ENCODE measurements at places on chromosomes 11 and 22.

DNA sequence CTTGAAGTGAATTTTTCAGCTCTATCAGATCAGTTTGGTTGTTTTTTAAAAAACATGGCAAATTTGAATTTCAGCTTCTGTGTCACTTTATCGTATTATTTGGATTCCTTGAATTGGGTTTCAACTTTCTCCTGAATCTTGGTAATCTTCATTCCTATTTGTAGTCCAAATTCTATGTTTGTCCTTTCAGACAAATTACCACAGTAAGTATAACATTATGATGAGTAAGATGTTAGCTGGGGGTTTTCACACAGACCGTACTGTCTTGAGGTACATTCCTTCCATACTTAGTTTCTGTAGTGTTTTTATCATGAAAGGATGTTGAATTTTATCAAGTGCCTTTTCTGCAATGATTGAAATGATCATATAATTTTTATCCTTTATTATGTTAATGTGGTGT is 28.0 kb downstream of the OR5B17 start:
- DNase-seq: no peak

DNA sequence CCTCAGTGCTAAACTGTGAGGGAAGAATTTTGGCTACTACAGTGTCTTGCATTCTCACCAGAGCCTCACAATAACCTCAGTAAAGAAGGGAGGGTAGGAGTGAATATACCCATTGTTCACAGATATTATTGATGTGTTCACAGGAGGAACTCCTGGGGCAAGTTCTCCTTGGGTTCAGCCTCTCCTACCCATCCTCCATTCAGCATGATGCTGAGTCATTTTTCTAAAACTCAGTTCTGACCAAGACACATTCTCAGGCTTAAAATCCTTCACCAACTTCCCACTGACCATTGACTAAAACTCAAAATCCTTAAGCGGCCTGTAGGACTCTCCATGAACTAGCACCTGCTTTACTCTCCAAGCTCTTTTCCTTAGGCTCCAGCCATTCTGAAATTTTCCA is 48.7 kb downstream of the SYTL2 start:
- DNase-seq: no peak

GRCh38 chr22:46661221-46661851 is 41.1 kb downstream of the GRAMD4 start:
- no peak for DNase-seq

DNA sequence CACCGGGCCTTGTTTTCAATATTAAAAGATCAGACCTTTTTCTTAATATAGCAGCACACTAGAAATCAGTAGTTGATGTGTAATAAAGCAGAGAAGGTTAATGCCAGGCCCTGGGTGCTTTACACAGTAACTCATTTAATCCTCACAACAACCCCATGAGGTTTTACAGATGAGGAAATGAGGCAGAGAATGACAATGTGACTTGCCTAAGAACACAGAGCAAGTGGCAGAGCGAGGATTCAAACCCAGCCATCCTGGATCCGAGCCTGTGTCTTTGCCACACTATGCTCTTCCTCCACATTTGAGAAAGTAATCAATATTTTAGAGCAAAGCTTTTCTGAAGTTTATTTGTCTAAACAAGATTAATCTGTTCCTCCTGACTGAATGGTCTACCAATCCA is 7.2 kb downstream of the JAML start:
- DNase-seq: no peak

- DNase-seq: no peak
Measured at GRCh38 chr11:118528511-118528910, 1.2 kb downstream of the TTC36 start.

DNA sequence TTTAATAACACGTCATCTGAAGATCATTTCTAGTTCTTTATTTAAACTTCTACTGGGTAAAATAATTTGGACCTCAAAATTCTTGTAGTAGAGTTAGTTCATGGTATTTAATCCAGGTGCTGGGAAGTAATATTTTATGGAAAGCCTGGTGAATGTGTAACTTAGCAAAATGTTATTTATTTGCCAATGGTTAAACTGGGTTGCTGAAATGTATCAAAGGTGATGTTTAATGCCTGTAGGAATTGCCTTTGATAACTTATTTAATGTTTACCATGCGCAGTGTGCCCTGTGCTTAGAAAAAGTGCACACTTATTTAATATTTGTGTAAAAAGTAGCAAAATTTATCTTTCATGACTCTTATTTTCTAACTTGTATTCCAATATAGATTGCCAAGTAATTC is 11.2 kb downstream of the OR5M11 start:
- DNase-seq: no peak

GRCh38 chr11:95595973-95596489 is 193.6 kb downstream of the FAM76B start:
- DNase-seq: no peak

DNA sequence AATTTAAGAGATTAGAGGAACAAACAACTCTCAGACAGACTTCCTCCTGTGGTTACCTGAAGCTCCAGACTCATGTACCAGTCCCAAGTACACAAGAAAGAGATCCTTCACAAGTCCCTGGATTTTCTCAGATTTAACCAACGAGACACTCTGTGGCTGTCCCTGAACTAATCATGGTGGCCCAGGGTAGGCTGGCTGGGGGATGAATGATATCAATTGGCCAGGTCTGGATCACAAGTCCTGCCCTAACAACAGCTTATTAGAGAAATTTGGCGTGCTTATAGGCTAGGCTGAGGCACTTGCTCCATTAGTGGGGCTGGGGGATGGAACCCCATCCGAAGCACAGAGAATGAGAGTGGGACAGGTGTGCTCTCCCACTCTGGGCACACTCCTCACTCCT is 22.1 kb downstream of the HEPHL1 start:
- no peak for DNase-seq

- no peak for DNase-seq
Measured at GRCh38 chr11:86784241-86784681, 16.1 kb upstream of the PRSS23 start.

GRCh38 chr22:24706732-24707469 is 67.6 kb downstream of the PIWIL3 start:
- DNase-seq: no peak

DNA sequence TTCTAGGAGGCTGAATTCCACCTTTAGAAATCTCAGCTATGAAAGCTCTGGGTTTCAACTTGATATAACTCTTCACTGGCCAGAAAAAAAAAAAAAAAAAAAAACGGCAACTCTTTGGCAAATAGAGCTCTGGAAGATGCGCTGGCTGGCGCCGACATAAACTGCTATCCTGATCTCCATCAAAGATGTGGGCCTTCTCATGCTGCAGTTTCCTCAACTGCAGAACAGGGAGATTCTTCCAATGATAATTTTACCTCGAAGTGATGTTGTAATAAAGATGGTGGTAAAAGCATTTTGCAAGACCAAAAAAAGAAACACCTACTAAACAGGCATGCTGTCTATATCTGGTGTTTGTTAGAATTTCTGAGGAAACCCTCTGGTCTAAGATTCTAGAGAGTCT is 20.3 kb downstream of the FLI1 start:
- no peak for DNase-seq

DNA sequence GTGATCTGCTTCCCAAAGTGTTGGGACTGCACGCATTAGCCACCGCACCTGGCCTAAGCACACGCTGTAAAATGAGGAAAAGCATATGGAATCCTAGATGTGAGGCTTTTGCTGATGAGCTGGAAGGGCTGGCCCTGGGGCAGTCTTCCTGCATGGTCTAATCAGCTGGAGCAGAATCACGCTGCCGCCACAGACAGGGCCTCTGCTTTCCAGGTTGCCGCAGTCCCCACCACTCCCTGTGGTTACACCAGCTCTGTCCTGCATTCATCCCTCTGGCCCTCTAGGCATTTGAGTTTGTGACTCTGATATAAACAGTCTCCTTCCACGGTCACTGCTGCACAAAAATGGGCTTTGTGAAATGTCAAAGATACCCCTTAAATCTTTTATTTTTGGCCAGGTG is 17.1 kb downstream of the RPS6KA4 start:
- DNase-seq: no peak

- DNase-seq: no peak
Measured at GRCh38 chr11:63986932-63987513, 785 bp downstream of the OTUB1 start.

DNA sequence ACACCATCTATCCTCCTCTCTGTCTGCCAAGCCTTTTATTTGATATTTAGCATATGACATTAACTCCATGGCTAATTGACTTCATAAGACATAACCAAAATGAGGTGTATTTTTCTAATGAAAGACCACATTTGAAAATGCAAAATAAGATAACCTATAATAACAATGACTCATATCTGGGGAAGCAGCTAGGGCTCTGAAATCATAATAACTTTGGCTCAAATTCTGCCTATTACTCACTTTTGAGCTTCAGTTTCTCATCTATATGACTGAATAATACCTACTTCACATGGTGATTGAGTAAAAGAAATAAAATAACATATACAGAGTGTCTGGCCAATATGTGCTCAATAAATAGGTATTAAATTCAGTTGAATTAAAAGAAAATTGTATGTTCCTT is 1419.8 kb upstream of the TENM4 start:
- no peak for DNase-seq

DNA sequence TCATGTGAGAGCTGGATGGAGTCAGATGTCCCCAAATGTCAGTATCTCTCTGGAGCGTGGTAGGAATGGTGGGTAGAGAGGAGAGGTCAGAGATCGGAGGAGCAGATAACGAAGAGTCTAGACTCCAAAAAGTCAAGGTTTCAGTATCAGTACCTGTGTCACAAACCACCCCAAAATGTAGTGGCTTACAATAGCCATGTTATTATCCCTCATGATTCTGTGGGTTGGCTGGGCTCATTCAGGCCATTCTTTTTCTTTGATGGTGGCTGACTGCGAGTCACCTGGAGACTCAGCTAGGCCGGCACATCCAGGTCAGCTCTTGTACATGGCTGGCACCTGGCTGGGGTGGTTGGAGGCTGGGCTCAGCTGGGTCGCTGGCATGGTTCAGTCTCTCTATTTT is 7.3 kb upstream of the SSTR3 start:
- DNase-seq: no peak

DNA sequence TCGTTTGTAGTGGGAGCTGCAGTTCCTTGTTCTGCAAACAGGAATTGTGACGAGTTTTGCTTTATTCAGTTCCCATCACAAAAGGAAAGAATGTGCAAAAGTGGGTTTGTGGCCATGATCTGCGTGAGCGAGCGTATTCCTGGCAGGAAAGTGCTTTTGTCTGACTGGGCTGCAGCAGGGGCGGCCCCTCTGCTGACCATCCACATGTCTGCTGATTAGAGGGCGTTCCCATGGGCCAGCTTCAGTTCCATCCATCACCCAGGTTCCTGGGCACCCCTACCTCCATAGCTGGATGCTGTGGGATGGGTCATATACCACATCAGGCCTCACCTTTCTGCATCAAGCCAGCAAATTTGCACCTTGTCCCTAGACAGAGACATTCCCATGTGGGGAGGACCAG is 28.9 kb upstream of the GAL start:
- no peak for DNase-seq

DNA sequence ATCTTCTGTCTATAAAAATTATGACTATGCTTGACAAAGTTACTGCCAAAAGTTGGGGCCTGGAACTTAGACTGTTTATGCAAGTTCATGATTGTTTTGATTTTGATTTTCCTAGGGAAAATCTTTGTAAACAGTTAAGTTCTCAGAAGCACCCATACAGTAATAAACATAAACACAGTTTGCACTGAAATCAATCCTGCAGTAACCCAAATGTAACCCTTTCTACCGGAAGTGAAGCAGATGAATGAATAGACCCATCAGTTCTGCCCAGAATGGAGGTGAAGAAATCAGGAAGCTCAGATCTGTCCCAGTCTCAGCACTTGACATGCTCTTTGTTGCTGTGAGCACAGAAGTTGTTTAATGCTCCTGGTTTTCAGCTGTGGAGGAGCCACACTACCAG is 24.6 kb upstream of the C11orf96 start:
- DNase-seq: no peak

GRCh38 chr11:5129457-5129877 is 8.7 kb downstream of the OR52A5 start:
- no peak for DNase-seq

DNA sequence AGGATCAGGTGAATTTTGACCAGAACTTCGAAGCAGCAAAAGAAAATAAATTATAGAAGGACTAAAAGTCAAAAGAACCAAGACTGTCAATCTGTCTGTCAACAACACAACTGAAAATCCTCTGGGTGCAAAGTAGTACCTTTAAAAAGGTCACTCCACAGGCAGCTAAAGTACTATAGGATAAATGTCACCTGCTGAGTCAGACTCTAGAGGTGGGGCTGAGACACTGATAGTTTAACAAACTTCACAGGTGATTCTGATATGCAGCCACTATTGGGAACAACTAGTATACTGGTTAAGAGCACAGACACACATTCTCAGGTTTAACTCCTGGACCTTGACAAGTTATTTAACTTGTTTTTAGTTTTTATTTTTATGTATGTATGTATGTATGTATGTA is 107.3 kb downstream of the FCHSD2 start:
- DNase-seq: no peak

All from GDM1 (cell line).